ENCODE measurements at places on chromosomes 2 and 18. TPM values are rescaled to one million over a fixed set of nuclear protein-coding genes. Genes with fewer than 3 reads are reported as not detected.

DNA sequence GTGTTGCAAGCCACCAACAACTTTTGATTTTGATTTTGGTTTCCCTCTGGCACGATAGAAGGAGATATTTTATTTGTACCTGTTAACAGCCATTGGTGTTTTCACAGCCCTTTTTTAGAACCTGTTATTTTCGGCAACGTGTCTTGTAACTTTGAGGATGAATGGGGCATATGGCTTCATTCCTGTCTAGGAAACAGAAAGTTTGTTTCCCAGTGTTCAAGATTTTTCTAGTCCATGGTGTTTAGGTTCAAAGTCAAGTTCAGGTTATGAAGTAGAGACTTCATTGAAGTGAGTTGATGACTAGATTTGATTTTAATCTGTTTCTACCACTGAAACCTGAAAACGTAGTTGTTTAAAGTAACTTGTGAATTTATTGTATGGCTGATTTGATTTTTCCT, 343 bp downstream of the RASGRP3 start:
- H3K27ac ChIP-seq, result peak overlapping the region; percentile 97
- H3K4me1 ChIP-seq, result peaks cover 37% of the 10 kb centered on the region
- H3K4me3 ChIP-seq, result peak overlapping the region; percentile 80
- DNase-seq, result no peak
- no peaks in the 10 kb centered on the region for H3K27me3 ChIP-seq
- no peaks in the 10 kb centered on the region for H3K36me3 ChIP-seq

- peak overlapping the region; percentile 17 for H3K27ac ChIP-seq
- H3K4me3 ChIP-seq, result no peak overlapping the region
- H3K27me3 ChIP-seq, result no peaks in the 10 kb centered on the region
- peaks cover 35% of the 10 kb centered on the region for H3K4me1 ChIP-seq
- H3K36me3 ChIP-seq, result no peaks in the 10 kb centered on the region
- DNase-seq, result no peak
Observed at GRCh38 chr18:55290898-55291297, 297.1 kb downstream of the TCF4 start.

- DNase-seq, result no peak
- H3K4me1 ChIP-seq, result no peaks in the 10 kb centered on the region
- no peak overlapping the region for H3K4me3 ChIP-seq
- H3K36me3 ChIP-seq, result no peaks in the 10 kb centered on the region
Observed at GRCh38 chr2:226407135-226407534, 392.5 kb downstream of the IRS1 start.

GRCh38 chr2:138718405-138718804, 61.8 kb downstream of the NXPH2 start:
- no peaks in the 10 kb centered on the region for H3K4me1 ChIP-seq
- no peak overlapping the region for H3K4me3 ChIP-seq
- no peak for DNase-seq
- no peaks in the 10 kb centered on the region for H3K27me3 ChIP-seq
- no peak overlapping the region for H3K27ac ChIP-seq

- no peaks in the 10 kb centered on the region for H3K4me1 ChIP-seq
- no peak for DNase-seq
- no peaks in the 10 kb centered on the region for H3K27me3 ChIP-seq
- no peaks in the 10 kb centered on the region for H3K36me3 ChIP-seq
- no peak overlapping the region for H3K4me3 ChIP-seq
Observed at GRCh38 chr2:192978395-192978794, 783.7 kb upstream of the TMEFF2 start.

DNA sequence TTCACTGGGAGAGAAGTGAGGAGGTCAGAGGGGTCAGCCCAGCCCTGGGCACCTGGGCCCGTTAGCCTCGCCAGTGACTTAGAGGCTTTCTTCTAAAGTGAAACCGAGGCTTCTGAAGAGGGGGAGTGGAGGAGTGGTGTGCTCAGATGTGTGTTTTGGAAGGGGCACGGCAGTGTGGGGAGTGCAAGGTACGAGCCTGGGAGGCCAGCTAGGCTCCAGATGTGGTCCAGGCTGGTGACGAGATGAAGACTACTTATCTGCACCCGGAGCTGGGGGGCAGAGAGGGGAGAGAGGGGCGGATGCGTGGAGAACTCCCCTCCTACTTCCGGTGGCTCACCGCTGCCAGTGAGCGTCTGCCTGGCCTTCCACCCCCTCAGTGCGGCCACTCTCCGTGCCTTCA, 371.3 kb upstream of the HS6ST1 start:
- no peaks in the 10 kb centered on the region for H3K27me3 ChIP-seq
- DNase-seq, result no peak
- peaks cover 17% of the 10 kb centered on the region for H3K4me1 ChIP-seq

GRCh38 chr2:229335877-229336346, 64.8 kb upstream of the PID1 start:
- H3K27me3 ChIP-seq, result no peaks in the 10 kb centered on the region
- H3K4me3 ChIP-seq, result no peak overlapping the region
- peaks cover 16% of the 10 kb centered on the region for H3K4me1 ChIP-seq
- H3K27ac ChIP-seq, result no peak overlapping the region
- no peak for DNase-seq
- no peaks in the 10 kb centered on the region for H3K36me3 ChIP-seq

GRCh38 chr2:175811971-175812370, 190.1 kb downstream of the LNPK start:
- no peak overlapping the region for H3K27ac ChIP-seq
- no peak overlapping the region for H3K4me3 ChIP-seq
- H3K27me3 ChIP-seq, result no peaks in the 10 kb centered on the region
- DNase-seq, result no peak

DNA sequence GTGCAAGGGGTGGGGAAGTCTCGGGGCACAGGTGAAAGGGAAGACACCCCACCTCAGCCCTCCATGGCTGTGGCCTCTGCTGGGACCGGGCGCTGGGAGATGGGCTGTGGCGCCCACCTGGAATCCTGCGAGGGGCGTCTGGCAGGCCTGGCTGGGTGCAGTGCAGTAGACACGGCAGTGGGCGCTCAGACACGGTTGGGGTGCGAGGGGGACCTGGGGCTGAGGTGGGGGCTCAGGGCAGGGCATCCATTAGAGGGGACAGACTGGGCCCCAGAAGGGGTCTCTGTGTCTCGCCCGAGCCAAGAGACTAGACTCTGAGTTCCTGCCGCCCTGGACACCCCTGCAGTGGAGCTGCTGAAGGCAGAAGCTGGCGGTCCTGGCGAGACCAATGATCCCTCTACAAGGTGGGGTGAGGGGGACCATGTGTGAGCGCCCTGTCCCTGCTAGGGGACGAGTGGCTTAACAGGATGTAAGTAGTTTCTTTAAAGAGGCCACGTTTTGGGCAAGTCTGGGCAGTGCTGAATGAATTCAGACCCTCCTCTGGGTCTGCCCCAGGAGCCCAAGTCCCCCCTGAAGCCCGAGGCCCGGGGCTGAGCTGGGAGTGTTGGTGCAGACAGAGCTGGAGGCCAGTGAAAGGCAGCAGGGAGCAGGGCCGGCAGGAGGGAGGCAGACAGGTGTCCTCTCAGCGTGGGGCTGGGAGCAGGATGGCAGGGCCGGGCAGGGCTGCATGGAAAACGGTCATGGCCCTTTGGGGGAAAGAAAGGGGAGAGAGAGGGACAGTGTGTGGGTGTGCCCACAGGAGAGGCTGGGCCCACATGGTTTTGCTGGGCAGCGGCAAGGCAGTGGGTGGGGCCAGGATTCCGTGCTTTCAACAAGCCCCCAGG, 57.2 kb downstream of the HS6ST1 start:
- DNase-seq, result no peak
- H3K36me3 ChIP-seq, result no peaks in the 10 kb centered on the region
- no peak overlapping the region for H3K27ac ChIP-seq

DNA sequence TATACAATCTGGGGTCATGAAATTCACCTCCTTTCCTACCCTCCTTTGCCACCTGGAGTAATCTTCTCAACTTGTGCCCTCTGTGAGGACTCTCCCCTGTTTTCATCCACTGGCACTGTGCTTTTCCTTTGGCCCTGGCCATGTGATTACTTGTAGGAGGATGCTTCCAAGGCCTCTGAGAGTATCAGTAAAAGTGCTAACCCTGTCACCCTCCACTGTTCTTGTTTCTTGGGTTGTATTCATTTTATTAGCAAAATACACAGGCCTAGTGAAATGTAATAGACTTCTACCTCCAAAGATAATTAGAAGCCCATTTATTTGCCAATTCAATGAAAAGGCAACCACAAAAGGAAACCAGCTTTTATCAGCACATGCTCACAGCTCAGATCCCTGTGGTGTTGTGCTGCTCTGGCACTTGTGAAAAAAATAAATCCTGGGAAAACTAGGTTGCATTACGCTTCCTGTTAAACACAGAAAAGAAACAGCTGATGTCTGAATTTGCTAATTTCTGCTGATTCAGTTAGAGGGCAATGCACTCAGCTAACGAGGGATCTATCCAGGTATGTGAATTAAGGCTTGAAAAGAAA, 357.5 kb upstream of the ETAA1 start:
- H3K27ac ChIP-seq, result no peak overlapping the region
- H3K4me3 ChIP-seq, result no peak overlapping the region
- no peaks in the 10 kb centered on the region for H3K27me3 ChIP-seq
- no peak for DNase-seq

- peak; percentile 60 for DNase-seq
- peaks cover 36% of the 10 kb centered on the region for H3K4me1 ChIP-seq
- H3K36me3 ChIP-seq, result no peaks in the 10 kb centered on the region
- H3K4me3 ChIP-seq, result no peak overlapping the region
- H3K27ac ChIP-seq, result no peak overlapping the region
Observed at GRCh38 chr18:48834413-48835031, 116.2 kb downstream of the SMAD7 start.

- H3K36me3 ChIP-seq, result peaks cover 2% of the 10 kb centered on the region
- DNase-seq, result no peak
- H3K27me3 ChIP-seq, result no peaks in the 10 kb centered on the region
- H3K4me3 ChIP-seq, result no peak overlapping the region
Observed at GRCh38 chr2:232038881-232039485, 77.5 kb downstream of the DIS3L2 start.

DNA sequence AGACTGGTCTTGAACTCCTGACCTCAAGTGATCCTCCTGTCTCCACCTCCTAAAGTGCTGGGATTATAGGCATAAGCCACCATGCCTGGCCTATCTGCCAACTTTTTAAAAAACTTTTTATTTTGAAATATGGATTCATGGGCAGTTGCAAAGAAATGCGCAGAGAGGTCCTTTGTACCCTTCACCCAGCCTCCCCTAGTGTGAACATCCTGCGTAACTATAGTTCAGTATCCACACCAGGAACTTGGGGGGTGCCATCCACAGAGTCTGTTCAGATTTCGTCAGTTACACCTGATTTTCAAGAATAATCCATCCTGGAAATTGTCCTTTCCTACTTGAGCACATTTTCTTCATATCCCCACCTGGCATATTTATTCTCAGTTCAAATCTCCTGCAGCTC, 33.0 kb downstream of the EFR3B start:
- no peak for DNase-seq
- H3K36me3 ChIP-seq, result no peaks in the 10 kb centered on the region
- H3K4me3 ChIP-seq, result no peak overlapping the region
- H3K27ac ChIP-seq, result no peak overlapping the region
- H3K27me3 ChIP-seq, result no peaks in the 10 kb centered on the region
- no peaks in the 10 kb centered on the region for H3K4me1 ChIP-seq

DNA sequence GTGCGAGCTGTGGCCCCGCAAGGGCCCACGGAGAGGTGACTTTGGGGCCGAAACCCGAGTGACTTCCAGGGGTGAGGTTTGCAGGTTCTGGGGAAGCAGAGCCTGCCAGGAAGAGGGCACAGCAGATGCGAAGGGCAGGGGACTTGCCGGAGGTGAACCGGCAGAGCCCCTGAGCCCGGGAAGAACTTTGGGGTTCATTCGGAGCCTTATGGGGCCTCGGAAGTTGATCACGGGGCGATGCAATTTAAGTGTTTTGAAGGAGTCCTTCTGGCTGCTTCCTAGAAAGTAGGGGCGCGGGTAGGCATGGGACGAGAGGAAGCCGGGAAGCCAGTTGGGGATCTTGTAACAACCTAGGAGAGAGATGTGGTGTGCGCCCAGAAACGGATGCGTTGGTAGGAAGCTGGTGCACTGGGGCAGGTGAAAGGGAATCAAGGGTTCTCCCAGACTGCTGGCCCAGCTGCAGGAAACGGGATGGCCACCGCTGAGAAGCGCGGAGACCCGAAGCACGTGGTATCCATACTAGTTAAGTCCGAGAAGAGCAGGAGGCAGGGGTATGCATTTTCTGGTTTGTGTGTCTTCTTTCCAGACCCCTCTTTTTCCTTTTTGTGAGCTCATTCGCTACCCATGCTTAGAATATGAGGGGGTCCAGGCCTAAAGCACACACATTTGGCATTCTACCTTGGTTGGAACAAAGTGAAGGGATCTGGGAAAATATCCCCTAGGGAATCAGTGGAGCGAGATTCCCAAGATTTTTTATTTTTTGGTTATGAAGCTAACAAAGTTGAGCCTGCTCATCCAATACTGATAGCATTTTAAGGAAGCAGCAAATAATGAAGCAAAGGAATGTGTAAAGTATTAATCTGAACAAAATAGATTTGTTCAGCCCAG, 758 bp downstream of the SCLY start:
- H3K4me3 ChIP-seq, result peak overlapping the region; percentile 70
- DNase-seq, result no peak
- no peaks in the 10 kb centered on the region for H3K36me3 ChIP-seq
- H3K27me3 ChIP-seq, result no peaks in the 10 kb centered on the region
- no peak overlapping the region for H3K27ac ChIP-seq

- no peaks in the 10 kb centered on the region for H3K4me1 ChIP-seq
- H3K36me3 ChIP-seq, result no peaks in the 10 kb centered on the region
- no peaks in the 10 kb centered on the region for H3K27me3 ChIP-seq
- no peak overlapping the region for H3K27ac ChIP-seq
Observed at GRCh38 chr2:178244777-178245176, 50.5 kb downstream of the OSBPL6 start.

DNA sequence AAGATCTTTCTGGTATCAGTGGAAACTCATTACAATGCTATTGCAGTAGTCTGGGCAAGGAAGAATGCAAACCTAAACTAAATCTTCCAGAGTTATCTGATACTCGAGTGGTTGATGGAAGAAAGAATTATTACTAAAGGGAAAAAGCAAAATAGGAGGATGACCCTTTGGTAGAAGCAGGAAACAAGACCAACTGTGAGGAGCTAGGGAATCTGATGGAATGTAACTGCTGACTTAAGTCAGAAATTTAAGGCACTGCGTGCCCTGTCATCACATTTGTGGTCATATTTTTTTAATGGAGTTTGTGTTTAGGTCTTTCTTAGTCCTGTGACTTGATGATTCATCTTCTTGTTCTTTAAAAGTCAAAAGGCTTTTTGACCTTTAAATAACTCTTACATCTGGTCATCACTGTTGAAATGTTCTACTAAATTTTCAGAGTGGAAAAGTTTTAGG, 36.5 kb upstream of the ARMC9 start:
- no peak for DNase-seq
- no peaks in the 10 kb centered on the region for H3K36me3 ChIP-seq
- H3K4me1 ChIP-seq, result no peaks in the 10 kb centered on the region
- H3K4me3 ChIP-seq, result no peak overlapping the region

GRCh38 chr2:147137711-147138110, 707.1 kb upstream of the ACVR2A start:
- H3K4me1 ChIP-seq, result no peaks in the 10 kb centered on the region
- no peaks in the 10 kb centered on the region for H3K27me3 ChIP-seq
- no peak overlapping the region for H3K4me3 ChIP-seq
- no peak overlapping the region for H3K27ac ChIP-seq

Gene TRMT61B
- 15.5 TPM for polyA plus RNA-seq

Gene HOXD10
- polyA plus RNA-seq, result not detected

Gene ITM2C
- 65.0 TPM for polyA plus RNA-seq

Gene GALR1
- not detected for polyA plus RNA-seq

Gene IL36G
- polyA plus RNA-seq, result not detected

Gene MCEE
- polyA plus RNA-seq, result 13.1 TPM

Gene GCG
- not detected for polyA plus RNA-seq

Gene ANKRD53
- polyA plus RNA-seq, result 0.84 TPM

Gene INHBB
- polyA plus RNA-seq, result 0.03 TPM
